ENCODE measurements at places on chromosomes 11 and 22.

DNA sequence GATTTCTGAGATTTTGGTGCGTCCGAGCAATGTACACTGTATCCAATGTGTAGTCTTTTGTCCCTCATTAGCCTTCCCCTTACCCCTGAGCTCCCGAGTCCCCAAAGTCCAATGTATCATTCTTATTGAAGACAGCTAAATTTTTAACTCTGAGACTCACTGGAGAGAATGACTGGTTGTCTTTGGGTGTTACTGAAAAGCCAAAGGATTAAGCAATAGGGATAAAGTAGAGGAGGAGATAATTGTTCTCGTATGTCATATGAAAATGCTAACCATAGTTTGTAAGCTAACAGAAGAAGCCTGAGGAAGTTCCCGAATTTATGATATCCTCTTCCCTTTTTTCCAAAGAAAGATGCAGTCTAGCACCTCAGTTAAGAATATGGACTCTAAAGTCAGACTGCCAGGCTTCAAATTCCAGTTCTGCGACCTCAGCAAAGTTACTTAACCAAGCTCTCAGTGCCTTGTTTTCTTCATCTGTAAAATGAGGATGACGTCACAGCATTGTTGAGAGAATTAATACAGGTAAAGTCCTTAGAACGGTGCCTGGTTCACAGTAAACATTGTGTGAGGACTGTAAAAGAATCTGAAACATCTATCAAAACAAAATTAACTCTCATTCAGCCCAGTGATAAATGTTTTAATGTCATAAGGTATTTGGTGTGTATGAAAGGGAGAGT is 1.6 kb upstream of the MSANTD2 start:
- no peak for DNase-seq

DNA sequence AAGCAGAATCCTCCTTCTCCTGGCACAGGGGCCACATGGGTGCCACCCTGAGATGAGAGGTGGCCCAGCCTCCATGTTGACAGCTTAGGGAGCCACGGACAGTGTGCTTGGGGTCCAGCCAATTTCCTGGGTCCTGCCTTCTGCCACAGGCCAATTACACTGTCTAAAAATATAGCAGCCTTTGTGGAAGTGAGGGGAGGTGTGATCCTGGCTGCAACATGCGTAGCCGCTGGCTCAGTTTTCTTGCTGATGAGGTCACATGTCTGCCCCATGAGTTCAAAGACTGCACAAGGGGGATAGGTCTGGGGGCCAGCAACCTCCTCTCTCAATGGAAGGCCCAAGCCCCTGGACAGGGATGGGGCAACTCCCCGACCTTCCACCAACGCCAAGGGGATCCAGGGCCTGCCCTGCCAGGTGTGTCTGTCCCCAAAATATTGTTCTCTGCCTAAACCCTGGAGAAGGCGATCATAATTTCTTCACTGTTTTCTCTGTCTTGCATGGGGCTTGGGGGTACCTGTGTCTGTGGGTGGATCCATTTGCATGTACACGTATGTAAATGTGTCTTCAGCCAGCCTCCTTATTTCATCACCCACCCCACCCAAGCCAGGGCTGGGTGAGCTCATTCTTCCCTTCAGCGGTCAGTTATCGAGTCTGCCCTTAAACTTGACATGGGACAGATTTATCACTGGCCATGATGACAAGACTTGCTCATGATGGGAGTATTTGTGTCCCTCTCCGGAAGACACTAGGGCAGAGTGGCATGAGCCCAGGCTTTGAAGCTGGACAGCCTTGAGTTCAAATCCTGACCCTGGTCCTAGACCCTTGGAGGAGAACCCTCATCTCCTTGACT is 59.4 kb downstream of the OTOG start:
- no peak for DNase-seq

GRCh38 chr22:45888221-45889092 is 88.5 kb downstream of the WNT7B start:
- no peak for DNase-seq

- peak; percentile 93 for DNase-seq
These were observed 96.5 kb upstream of the FGF3 start for GRCh38 chr11:69915501-69916250.

DNA sequence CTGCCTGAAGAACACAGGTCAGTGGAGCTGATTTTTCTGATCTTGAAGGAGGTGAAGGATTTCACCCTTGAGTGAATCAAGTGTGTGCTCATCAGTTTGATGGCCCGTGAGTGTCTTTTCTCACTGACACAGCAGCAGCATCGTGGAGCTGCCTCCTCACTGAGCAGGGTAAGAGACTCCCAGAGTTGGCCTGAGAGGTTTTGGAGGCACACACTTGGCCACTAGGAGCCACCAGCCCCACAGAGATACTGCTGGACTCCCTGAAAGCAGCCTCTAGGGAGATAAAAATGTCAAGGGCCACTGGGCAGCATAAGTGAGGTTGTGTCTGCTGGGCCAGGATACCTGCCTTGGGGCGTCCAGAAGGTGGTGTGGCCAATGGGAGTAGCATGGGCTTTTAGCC is 245.4 kb downstream of the GRIK4 start:
- peak; percentile 32 for DNase-seq

DNA sequence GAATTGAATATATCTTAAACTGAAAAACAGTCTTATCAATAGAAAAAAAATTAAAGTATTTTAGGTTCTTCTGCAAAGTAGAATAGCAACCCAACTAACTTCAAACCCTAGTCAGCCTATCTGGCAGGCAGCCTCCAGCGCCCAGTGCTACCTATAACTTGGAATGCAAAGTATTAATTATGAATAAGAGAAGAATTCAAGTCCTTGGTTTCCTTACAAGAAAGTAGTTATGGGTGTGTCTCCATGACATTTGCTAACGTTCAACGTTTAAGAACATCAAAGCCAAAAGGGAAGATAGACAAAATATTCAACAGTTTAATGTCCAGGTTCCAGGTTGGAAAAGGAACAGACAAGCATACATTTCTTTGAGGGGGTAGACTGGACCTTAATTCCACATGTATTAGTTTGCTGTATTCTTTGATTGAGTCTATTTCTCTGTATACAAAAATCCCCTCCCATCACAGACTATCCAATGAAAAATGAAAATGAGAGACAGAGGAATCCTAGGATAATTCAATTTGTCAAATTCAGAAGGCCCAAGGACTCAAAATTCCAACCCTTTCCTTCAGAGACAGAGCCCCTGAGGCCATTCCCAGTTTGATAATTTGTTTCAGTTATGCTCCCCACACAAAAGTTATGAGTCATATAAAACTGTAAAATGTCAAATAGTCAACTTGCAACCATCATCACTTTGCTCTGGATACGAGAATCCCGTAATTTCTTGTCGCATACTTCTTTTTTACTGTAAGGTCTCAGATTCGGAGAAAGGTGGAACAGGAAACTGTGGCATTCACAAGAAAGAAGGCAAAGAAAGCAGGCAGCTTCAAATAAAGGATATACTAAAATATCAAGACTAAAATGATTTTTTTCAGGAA is 83.7 kb upstream of the CHRM4 start:
- no peak for DNase-seq

GRCh38 chr11:32313477-32313876 is 121.9 kb downstream of the WT1 start:
- peak; percentile 9 for DNase-seq

- DNase-seq, result no peak
These were observed 5.5 kb upstream of the OR52N1 start for GRCh38 chr11:5796541-5796940.

DNA sequence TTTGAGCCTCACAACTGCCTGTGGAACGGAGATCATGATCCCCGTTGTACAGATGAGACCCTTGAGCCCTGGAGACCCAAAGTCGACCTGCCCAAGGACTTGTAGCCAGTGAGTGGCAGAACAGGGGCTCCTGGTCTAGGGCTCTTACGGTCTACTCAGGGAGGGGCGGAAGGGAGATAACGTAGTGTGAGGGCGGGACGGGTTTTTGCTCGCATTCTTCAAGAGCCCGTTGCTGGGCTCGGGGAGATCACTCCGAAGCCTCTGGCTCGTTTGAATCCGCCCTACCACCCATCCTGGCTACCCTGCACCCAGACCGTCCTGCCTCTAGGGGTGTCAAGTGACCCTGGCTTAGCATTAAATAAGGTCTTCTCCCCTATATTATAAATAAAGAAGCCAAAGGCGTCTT is 639 bp downstream of the CRY2 start:
- DNase-seq, result peak; percentile 85

DNA sequence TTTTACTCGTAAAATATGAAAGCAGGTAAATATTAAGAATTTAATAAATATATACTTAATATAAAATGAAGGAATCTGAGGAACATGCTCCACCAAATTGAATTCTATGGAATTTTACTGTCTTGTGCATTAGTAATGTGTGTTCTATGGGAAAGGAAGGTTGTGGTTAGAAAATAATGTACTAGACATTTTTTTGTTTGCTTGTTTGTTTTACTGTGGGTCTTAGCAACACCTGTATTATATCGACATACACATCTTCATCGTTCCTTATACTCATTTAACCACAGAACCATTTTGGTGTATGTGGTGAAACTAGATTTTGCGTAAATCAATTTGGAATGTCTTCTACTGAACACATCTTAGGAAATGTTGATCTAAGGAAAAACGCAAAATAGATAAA is 114.1 kb upstream of the MTMR2 start:
- DNase-seq, result no peak

- DNase-seq, result no peak
These were observed 352.9 kb downstream of the TENM4 start for GRCh38 chr11:79087961-79088318.

DNA sequence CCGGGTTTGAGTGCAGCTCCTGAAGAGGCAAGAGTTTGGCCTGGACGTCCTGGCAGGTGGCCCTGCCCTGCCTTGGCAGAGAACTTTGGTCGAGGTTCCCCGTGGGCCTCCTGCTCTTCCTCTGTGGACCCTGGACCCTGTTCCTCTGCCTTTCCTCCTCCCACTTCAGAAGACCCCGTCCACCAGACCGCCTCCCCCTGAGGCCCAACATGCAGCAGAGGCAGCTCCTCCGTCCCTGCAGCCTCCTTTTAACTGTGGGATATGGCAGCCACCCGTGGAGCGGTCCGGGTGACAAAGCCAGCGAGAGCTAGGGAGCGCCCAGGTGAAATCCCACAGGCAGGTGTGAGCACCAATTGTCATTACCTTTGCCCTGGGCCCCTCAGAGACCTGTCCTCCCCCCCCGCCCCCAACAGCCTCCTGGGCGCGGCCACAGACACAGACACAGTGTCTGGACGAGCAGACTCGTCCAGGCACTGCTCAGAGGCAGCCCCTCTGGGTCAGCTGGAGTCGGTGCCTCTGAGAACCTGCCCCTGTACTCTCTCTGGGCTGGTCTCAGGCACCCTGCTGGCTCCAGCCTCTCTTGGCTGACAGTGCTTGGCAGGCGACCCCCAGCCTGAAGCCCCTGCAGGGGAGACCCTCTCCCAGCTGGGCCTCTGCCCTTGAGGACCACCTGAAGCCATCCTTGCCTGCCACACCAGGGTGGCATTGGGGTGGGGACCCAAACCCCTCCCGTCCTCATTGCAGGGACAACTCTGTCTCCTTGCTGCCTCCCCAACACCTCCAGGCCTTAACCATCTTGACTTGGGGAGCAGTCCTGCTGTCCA is 4.1 kb upstream of the PTDSS2 start:
- no peak for DNase-seq

GRCh38 chr22:33535937-33536875 is 384.1 kb downstream of the LARGE1 start:
- DNase-seq, result no peak

GRCh38 chr22:43298062-43298801 is 44.9 kb downstream of the SCUBE1 start:
- no peak for DNase-seq

GRCh38 chr11:96160732-96161306 is 182.2 kb downstream of the MAML2 start:
- DNase-seq, result no peak

DNA sequence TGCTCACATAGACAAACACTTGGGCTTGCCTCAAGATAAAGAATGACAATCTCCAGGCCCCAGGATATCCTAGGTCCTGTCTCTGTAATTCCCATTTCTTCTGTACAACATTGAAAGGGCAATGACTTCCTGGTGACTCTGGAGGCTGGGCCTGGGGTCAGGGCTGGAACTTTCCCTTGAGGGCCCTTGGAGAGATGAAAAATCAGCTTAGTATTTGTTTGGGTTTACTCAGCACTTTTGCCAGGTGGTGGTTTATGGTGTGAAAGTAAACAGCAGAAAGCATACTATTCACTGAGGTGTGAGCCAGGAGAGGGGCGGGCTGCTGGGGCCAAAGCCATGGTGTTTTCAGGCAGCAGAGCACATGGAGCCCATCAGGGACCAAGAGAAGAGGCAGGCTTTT is 214.7 kb upstream of the NARS2 start:
- DNase-seq, result no peak

DNA sequence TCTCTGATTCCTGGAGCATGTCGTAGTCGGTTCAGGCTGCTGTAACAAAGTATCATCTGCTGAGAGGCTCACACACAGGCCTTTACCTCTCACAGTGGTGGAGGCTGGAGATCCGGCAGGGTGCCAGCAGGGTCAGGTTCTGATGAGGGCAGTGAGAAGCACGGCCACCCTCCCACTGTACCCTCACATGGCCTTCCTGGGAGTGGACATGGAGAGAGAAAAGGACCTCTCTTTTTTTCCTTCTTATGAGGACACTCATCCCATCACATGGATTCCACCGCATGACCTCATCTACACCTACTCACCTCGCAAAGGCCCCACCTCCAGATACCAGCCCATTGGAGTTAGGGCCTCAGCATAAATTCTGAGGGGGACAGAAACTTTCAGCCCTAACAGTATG is 99.5 kb downstream of the BCR start:
- no peak for DNase-seq

GRCh38 chr11:40061221-40061620 is 1398.2 kb downstream of the LRRC4C start:
- DNase-seq, result no peak

GRCh38 chr22:25100948-25101347 is 98.7 kb upstream of the CRYBB3 start:
- no peak for DNase-seq

Data from GM23338 (cell line).